ENCODE measurements at places on chromosomes 16 and 17. TPM values are rescaled to one million over a fixed set of nuclear protein-coding genes. Genes with fewer than 3 reads are reported as not detected.
A peak's percentile ranks its signal among the peaks of the same experiment; 100 is the strongest.

Gene VPS35
- total RNA-seq = 92.9 TPM

Gene PLSCR3
- 18.4 TPM for total RNA-seq

Gene PRSS27
- total RNA-seq = 0.67 TPM

Gene OR1A2
- not detected for total RNA-seq

Gene TMC8
- 1.7 TPM for total RNA-seq

Gene CCL8
- 0.81 TPM for total RNA-seq

Gene ACSM2A
- not detected for total RNA-seq

Gene SPEM3
- not detected for total RNA-seq

Gene RAP1GAP2
- total RNA-seq = 9.3 TPM

Gene KRT222
- total RNA-seq = 17.8 TPM

Gene TEX14
- total RNA-seq = 0.78 TPM

DNA sequence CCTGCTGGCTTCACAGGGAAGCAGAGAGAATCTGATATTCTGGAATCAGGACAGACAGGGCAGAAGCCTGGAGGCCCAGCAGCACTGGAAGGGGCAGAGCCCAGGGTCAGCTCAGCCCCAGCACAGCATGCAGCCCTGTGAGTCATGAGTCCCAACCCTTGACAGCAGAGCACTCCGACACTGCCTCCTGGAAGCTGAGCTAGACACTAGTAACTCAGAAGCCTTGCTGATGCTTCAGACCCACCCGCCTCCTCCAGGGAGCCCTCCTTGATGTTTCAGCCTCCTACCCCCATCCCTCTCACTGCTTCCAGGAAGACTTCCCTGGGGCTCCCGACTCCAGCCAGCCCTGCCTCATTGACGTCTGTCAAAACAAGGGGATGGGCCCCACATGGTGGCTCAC, 6.9 kb downstream of the CAMKK1 start:
- ATAC-seq = no peak

- no peak for ATAC-seq
Observed at GRCh38 chr17:28573040-28573380, 1.7 kb upstream of the PIGS start.

- ATAC-seq = no peak
Observed at GRCh38 chr16:84614968-84615813, 2.7 kb downstream of the COTL1 start.

DNA sequence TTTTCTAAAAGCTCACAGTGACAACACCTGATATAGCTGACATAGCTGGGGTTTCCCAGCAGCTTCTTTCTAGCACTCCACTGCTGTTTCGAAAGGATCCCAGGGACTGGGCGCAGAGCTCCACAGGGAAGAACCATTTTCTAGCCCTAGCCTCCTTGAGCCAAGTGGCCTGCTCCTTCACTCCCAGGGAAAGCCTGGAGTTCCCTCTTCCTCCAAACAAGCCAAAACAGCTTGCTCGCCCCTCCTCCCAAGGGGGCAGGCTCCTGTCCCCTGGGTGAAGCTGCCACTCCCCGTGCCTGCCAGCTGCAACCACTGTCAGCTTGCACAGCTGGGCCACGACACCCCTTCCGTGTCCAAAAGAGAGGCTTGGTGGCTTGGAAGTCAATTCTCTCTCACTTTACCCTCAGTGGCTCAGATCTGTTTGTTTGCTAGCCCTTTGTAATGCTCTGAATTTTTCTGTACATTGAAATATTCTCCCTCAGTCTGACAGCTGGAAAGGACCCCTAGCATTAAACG, 59.8 kb downstream of the CYTH1 start:
- peak; percentile 50 for ATAC-seq

GRCh38 chr16:11793840-11794239, 3.2 kb downstream of the ZC3H7A start:
- no peak for ATAC-seq

GRCh38 chr16:2040787-2041522, 6.7 kb downstream of the NTHL1 start:
- no peak for ATAC-seq

- ATAC-seq = no peak
Observed at GRCh38 chr16:87891764-87892163, 22.5 kb upstream of the SLC7A5 start.

GRCh38 chr17:58587713-58588117, 73.3 kb upstream of the MTMR4 start:
- ATAC-seq = no peak

GRCh38 chr17:47969930-47970724, 786 bp upstream of the CDK5RAP3 start:
- no peak for ATAC-seq

DNA sequence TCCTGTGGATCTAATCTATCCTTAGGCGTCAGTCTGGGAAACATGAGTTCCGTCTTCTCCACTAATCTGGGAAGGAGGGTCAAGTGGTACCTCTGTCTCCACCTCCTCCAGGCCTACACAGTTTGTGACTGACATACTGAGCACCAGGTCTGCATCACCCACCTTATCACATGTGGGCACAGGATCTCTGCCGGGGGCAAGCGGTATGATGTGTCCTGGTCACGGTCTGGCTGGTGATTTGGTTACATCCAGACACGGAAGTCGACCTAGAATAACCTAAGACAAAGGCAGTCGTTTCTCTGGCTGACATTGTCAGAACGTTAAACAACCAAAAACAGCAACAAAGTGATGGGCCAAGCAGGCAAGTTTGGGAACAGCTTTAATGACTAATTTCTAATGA, 82.5 kb upstream of the HSBP1 start:
- no peak for ATAC-seq

DNA sequence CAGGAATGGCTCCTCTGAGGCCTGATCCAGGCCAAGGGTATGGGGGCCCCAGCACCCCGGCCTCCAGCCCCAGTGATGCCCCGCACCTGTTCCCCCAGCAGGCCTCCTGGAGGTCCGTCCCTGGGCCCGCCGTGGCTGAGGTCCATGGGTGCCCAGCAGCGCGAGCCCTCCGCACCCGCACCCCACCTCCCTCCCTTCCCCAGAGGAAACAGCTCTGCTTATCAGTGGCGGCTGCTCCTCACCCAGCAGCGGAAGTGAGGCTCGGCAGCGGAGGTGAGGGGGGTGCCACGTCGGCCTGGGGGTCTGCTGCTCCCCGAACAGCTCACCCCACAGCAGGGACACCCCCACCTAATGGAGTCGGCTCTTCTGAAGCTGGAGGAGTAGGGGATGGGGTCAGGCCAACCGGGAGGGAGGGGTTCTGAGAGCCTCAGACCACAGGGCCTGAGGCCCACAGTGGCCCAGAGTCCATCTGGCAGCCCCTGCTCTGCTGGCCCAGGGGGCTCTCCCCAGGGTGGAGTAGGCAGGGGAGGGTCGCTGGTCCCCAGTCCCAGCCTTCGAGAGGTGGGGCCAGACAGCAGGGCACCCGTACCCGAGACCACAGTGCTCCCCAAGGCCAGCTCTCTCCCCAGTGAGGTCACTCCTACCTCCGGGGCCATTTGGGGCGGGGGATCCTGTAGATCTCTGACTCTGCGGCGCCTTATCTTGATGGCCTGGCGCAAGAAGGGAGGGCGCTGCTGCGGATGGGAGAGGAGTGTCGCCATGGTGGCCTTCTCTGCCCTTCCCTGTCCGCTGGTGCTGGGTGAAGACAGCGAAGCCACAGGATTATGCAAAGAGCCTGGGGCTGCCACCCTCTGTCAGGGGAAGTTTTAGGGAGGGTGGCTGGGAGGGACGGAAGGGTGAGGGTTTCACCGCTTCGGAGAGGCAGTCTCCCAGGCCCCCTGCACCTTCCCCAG, at the start of gene UNC13D:
TSS of gene UNC13D (minus strand) at position 828 of the 953 bp plus-strand sequence. CDS start at position 761, 67 bp downstream.
- ATAC-seq = no peak

GRCh38 chr17:57920916-57921703, 34.1 kb downstream of the CUEDC1 start:
- peak; percentile 76 for ATAC-seq

GRCh38 chr17:81566461-81567126, 14.4 kb upstream of the FAAP100 start:
- peak; percentile 84 for ATAC-seq

DNA sequence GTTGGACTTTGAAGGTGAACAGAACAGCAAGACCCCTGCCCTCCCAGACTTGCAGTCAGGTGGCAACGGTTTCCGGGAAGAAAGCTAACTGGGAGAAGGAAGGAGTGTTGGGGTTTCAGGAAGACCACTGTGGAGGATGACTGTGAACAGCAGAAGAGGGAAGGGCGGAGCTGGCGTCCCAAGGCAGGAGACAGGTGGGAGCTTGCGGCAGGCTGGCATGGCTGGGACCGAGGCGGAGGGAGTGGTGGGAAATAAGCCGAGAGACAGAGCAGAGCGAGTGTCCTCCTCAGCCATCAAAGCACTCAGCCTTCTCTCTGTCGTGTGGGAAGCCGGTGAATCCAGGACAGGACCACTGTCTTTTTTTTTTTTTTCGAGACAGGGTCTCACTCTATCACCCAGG, 108.5 kb upstream of the CACNG5 start:
- ATAC-seq = no peak

DNA sequence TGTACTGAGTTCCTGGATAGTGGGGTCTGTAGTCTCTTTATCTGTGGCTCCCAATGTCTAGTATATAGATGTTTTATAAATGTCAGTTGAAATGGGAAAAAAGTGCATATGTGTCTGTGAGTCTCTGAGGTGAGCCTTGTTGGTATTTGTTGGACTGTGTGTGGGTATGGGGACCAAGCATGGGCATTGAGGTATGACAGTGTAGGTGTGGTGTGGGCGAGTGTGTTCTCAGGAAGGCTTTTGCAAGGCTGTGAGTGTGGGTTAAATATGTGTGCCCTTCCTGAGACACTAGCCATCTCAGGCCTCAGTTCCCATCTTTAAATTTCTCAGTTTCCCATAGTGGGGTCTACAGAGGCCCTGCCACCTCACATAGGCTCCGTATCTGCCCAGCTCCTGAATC, 440.2 kb upstream of the CCL2 start:
- no peak for ATAC-seq

DNA sequence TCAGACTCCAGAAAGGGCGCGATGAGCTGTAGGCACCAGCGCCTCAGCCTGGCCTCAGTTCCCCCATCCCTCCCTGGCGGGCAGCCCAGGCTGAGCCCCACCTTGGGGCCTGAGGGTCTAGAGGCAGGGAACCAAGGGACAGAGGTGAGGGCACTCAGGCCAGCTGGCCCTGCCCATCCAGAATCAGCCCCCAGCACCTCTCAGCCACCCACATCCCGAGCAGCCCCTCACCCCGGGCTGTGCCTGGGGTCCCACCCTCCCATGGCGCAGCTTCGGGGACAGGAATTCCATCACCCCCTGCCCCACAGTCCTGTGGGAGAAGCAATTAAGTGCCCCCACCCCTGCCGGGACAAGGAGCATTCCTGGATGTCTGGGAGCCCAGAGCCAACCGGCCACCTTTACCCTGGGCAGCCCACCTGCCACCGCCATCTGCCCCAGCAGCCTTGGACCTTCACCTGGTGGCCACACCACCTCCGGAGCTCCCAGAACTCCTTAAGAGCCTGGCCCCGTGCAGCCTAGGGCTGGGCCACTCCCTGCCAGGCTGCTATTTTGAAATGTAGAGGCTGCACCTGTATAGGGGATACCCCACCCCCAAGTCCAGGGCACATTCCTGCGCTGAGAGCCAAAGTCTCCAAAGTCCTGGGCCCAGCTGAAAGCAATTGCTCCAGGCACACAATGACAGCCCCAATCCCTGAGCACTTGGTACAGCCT, 33.7 kb upstream of the PVALEF start:
- no peak for ATAC-seq

- no peak for ATAC-seq
Observed at GRCh38 chr17:37465069-37465616, 24.5 kb upstream of the DUSP14 start.

All from gastroesophageal sphincter (tissue), 4 donors.